ENCODE measurements at places on chromosomes 16 and 17.

DNA sequence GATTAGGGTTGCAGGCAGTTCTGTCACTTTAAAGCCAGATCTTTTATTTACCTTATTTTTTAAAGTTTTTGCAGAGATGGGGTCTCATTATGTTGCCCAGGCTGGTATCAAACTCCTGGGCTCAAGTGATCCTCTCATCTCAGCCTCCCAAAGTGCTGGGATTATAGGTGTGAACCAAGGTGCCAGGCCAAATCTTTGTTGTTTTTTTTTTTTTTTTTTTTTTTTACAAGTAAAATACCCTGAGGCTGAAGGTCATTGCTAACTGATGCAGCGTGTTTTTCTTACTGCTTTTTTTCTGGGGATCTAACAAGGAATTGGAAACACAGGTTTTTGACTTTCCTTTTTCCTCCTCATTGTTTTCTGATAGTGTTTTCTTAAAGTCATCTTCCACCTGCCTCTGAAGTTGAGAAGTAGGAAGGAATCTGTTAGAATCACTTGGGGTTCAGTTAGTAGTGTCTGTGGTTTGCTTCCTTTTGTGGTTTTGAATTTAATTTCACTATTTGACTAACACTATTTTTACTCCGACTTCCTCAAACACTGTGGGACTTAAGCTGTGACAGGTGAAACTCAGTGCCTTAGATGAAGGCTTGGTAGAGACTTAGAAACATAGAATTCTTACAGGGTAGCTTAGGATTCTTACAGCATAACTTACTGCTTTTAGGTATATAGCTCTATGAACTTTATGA, 22.2 kb downstream of the CLTC start:
- no peak for DNase-seq

- no peak for DNase-seq
These were observed 28.2 kb downstream of the ATP2C2 start for GRCh38 chr16:84396537-84397008.

- no peak for DNase-seq
These were observed 181.8 kb downstream of the HS3ST3B1 start for GRCh38 chr17:14482715-14483114.

DNA sequence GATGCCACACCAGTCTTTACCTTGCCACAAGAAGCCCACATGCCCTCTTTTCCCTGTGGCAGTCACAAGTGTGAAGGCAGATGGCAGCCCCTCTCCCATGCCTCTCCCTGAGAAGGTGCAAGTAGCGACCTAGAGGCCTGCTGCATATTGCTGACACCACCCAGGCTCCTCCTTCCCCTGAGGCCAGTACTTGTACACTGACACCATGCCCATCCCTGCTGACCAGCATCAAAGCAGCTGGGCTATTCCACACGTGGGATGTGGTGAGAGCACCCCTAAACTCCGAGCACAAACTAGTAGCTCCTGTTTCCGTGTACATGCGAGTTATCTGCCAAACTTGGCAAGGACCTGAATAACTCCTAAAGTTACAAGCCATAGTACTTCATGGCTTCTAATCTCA, 149.4 kb downstream of the AATF start:
- DNase-seq: no peak

- no peak for DNase-seq
These were observed at the start of gene CRYBA1 for GRCh38 chr17:29246628-29247027. Gene CRYBA1 (plus strand): TSS chr17:29246859. CDS start chr17:29246864, 5 bp downstream.

DNA sequence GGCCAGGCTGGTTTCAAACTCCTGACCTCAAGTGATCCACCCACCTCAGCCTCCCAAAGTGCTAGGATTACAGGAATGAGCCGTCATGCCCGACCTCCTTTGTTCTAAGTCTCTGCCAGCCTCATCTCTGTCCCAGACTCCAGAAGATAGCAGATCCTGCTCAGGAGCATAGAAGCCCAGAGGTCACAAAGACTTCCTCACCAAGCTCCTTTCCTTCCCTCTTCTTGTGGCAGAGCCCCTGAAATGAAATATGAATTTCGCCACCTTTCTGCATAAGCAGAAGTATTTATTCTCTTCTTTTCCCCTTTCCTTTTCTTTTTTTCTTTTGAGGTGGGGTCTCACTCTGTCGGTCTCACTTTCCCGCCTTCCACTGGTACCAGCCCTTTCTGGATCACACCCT, 11.5 kb upstream of the PIPOX start:
- DNase-seq: no peak

GRCh38 chr16:67311607-67312488, 14.7 kb downstream of the KCTD19 start:
- DNase-seq: no peak

DNA sequence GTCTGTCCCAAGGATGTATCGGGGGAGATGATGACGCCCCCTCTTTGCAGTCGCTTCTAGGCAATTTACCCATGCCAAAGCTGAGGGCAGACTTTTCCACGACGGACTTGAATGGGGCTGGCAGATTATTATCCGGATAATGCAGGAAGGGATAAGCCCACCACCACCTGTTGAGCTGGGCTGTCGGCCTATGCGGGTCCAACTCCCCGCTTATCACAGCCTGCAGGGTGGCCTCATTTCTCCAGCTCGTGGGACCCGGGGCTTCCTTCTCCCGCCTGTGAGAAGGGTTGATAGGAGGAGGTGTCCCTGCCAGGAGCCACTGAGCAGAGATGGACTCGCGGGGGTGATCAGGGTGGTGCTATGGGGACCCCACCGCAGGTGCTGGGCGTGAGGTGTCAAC, 559 bp downstream of the CACNG5 start:
- no peak for DNase-seq

- DNase-seq: peak; percentile 4
These were observed 537 bp downstream of the CNOT1 start for GRCh38 chr16:58628845-58629732.

- no peak for DNase-seq
These were observed 307.2 kb downstream of the ABCC12 start for GRCh38 chr16:47848421-47849109.

GRCh38 chr17:76417499-76418143, 33.2 kb downstream of the SPHK1 start:
- peak; percentile 71 for DNase-seq

- DNase-seq: peak; percentile 62
These were observed 1.2 kb upstream of the PFN1 start for GRCh38 chr17:4949321-4950074.

DNA sequence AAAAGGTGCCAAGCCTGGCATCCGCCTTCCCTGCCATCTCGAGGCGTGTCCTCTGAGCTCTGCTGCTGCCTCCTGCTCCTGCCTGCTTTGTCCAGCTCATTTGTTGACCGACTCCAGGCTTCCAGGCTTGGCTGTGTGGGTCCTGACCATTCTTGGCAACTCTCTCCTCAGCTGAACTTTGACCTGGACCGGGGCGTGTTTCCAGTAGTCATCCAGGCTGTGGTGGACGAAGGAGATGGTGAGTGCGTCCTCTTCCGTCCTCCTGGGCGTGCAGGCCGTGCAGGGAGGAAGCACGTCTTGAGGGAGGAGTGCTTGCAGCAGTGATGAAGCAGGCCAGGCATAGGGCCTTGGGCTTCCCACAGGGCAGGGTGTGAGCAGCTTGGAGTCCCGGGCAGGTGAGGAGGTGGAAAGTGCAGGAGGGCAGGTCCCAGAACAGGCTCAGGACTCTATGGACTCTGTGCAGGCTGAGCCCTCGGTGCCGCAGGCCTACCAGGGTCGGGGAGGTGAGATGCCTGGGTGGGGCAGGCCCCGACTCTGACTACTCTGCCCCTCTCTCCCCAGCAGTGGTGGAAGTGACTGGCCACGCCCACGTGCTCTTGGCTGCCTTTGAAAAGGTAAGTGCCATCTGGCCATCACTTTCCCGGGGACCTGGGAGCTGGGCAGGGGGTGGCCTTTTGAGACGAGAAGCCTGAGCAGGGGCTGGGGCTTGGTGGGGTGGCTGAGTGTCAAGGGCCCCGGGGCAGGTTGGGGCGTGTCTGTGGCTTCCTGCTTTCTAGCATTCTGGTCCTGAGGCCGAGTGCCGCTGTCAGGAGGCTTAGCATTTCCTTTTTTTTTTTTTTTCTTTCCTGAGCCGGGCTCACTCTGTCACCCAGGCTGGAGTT, 28.6 kb upstream of the NUDT16L1 start:
- no peak for DNase-seq

DNA sequence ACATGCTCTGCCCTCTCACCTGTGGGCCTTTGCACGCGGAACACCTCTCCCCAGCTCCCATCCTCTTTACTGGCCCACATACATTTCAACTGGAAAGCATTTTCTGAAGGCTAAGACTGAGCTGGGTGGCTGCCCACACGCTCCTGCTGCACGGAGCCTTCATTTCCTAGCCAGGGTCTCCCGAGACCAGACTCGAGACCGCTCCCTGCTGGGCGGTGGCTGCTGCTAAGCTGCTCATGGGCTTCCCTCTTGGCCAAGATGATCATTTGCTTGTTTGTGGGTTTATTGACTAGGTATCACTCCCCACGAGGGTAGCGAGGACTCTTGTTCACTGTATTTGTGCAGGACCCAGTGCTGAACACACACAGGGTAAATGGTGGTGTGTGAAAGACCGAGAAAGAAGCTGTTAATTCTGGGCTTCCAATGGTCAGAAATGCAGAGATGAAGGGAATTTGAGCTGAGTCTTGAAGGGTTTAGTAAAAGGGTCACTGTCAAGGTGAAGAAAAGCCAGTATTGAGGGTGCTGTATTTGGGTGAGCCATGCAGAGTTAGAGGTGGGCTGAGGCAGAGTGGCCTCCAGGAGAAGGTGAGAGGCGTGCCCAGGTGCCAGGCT, 907 bp downstream of the TRAPPC2L start:
- peak; percentile 34 for DNase-seq

- no peak for DNase-seq
These were observed 33.1 kb upstream of the NAGLU start for GRCh38 chr17:42502926-42503325.

DNA sequence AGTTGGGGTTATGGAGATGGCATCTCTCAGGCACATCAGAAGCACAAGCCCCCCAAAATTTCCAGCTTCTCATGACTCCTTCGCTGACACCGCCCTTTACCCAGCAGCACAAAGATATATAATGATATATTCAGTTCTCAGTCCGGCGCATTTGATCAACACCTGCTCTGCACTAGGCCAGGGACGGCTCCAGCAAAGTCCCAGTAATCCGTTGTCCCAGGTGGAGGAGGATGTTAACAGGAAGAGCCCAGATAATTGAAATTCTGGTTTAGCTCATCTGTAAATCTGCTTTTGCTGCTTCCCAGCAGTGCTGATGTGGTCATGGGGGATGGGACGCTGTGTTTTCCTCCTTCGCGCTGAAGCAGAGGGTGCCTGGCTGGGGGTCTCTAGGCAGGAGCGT, 131.5 kb downstream of the OR1D5 start:
- DNase-seq: no peak

GRCh38 chr17:38914741-38915638, 10.4 kb upstream of the LASP1NB start:
- no peak for DNase-seq

DNA sequence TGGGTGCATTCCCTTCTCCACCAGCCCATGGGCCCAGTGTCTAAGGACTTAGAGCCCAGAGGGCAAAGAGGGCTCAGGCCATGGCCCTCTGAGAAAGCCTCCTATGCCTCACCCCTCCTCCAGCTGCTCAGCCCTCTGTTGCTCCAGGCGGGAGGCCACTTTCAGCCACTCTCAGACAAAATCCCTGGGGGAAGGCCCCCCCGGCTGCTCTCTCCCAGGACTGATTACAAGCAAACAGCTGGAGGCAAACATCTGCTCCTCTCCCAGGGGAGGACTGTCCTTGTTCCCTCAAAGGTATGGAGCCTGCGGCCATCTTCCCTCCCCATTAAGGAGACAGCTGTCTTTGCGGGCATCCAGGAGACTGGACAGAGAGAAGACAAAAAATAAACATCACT, 54.9 kb upstream of the DLX4 start:
- DNase-seq: peak; percentile 68

GRCh38 chr16:66906916-66907836, 11.5 kb downstream of the CDH16 start:
- no peak for DNase-seq

GRCh38 chr17:57268181-57268580, 11.9 kb downstream of the MSI2 start:
- no peak for DNase-seq

DNA sequence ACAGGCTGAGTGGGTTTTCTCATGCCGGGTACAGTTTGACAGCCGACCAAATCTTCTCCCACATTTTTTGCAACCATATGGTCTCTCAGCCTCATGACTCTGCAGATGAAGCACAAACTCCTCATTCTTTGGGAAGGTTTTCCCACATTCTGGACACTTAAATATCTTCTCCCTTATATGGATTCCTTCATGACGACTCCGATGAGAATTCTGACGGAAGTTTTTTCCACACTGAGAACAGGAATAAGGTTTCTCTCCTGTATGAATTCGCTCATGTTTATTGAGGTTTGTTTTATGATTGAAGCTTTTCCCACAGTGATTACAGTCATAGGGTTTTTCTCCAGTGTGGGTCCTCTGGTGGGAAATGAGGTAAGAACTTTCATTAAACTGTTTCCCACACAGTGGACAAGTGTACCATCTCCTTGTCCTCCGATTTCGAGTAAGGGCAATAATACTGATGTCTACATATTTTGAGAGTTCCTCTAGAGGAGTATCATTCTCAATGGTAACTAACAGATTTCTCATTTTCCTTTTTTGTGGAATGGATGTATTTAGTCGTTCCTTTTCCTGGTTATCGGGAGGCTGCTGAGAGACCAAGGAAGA, 10.9 kb downstream of the ZNF200 start:
- no peak for DNase-seq

DNA sequence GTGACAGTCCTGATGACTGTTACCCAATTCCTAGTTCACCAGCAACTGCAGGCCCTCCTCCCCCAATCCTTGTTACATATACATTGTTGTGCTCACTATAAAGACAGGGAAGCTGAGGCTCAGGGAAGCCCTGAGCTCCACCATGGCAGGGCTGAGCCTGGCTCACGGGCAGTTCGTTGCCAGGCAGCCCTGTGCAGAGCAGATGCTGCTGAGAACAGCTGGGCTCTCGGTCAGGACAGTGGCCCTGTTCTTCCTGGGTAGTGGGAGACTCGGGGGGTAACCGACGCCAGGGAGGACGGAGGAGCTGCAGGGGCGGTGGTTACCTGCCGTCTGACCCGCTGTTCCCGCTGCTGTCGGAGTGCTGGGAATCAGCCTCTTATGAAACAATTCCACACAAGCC, 80.9 kb upstream of the ZNF469 start:
- DNase-seq: no peak

GRCh38 chr16:49010879-49011278, 270.8 kb downstream of the CBLN1 start:
- no peak for DNase-seq

GRCh38 chr17:27771586-27771985, 28.7 kb downstream of the NOS2 start:
- no peak for DNase-seq
